ENCODE measurements at places on chromosomes 2 and 18.

DNA sequence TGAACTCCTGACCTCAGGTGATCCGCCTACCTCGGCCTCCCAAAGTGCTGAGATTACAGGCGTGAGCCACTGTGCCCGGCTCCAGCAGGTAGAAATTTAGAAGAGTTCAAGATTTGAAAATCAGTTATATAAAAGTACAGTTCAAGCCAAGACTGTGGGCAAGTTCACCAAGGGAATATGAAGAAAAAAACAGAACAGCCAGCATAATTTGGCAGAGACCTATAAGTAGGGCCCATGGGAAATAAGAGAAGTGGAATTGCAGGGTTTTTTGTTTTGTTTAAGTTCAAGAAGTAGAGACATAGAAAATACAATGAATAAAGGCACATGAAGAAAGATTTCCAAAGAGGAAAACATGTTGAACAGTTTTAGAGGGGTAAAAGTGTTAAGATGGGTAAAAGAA lies 57.9 kb downstream of the BAZ2B start:
- DNase-seq: no peak

DNA sequence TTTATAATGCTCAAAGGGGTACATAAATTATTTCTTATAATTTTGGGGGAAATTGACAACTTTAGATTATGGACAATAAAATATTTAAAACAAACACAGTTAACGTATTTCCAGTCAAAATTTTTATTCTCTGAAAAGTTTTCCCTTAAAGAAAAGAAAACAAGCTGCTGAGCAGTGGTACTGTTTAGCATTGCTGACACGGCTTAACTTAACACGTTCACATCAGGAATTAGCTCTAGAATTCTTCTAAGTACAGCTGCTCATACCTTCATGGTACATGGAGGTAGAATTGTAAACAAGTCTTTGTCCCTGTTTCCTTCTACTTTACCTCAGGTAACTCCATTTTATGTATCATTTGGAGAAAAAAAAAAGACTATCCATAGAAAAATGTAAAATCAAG lies 2.0 kb downstream of the SLC38A11 start:
- peak; percentile 14 for DNase-seq

DNA sequence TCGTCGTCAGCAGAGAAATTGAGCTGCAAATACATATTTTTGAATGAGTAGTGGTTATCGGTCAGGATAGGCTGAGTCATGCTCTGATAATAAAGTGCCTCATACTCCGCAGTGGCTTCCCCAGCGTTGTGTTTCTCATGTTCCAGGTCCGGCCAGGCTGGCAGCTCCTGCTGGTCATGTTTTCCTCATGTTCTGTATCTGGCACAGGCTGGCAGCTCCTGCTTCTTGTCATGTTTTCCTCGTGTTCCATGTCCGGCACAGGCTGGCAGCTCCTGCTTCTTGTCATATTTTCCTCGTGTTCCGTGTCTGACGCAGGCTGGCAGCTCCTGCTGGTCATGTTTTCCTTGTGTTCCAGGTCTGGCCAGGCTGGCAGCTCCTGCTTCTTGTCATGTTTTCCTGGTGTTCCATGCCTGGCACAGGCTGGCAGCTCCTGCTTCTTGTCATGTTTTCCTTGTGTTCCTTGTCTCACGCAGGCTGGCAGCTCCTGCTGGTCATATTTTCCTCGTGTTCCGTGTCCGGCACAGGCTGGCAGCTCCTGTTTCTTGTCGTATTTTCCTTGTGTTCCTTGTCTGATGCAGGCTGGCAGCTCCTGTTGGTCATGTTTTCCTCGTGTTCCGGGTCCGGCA lies 148.9 kb downstream of the ATP9B start:
- DNase-seq: no peak

DNA sequence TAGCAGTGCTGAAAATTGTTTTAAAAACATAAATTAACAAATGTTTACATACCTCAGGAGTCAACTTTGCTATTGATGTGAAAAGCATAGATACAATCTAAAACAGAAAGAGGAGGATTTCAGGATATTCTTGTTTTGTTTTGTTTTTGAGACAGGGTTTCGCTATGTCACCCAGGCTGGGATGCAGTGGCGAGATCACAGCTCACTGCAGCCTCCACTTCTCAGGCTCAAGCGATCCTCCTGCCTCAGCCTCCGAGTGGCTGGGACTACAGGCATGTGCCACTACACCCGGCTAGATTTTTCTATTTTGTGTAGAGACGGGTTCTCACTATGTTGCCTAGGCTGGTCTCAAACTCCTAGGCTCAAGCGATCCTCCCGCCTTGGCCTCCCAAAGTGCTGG lies 60.6 kb downstream of the C2orf74 start:
- no peak for DNase-seq

DNA sequence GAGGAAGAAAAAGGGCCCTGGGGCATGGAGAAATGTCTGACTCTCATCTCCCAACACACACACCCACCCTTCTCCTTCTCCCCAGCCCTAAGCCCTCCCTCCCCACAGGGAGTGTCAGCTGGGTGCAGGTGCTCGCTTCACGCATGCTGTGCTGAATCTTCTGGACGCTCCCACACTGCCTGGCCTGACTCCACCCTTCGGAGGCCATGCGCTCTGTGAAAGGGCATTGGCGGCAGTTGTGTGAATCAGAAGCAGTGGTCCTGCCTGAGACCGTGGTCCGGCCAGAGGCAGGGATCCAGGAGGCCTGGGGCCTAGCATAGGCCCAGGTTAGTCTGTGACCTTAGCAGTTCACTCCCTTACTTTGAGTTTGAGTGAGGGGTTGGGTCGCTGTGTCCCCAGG lies 57.1 kb downstream of the LONRF2 start:
- no peak for DNase-seq

- no peak for DNase-seq
Observed at GRCh38 chr18:67281746-67282145, 234.8 kb downstream of the DSEL start.

DNA sequence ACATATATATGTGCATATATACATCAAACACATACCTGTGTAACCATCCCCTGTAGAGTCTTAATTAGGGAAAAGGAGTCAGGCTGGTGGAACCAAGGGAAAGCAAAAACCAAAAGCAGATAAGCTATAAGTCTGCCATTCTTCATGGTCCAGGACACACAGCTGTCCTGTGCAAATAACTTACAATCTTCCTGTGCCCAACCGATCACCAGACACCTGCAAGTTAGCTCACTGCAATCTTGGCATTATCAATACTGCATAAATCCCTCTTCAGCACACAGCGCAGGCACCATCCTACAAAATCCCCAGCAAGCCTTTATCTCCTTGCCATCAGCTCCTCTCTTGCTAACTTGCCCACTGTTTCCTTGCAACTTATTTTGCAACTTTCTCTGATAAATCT lies 60.8 kb upstream of the DYNAP start:
- DNase-seq: no peak

GRCh38 chr18:25275412-25276001 lies 76.5 kb downstream of the ZNF521 start:
- DNase-seq: no peak

- DNase-seq: no peak
Observed at GRCh38 chr2:26915316-26915715, 55.1 kb upstream of the MAPRE3 start.

- DNase-seq: no peak
Observed at GRCh38 chr2:160989778-160990177, 170.4 kb upstream of the TANK start.

DNA sequence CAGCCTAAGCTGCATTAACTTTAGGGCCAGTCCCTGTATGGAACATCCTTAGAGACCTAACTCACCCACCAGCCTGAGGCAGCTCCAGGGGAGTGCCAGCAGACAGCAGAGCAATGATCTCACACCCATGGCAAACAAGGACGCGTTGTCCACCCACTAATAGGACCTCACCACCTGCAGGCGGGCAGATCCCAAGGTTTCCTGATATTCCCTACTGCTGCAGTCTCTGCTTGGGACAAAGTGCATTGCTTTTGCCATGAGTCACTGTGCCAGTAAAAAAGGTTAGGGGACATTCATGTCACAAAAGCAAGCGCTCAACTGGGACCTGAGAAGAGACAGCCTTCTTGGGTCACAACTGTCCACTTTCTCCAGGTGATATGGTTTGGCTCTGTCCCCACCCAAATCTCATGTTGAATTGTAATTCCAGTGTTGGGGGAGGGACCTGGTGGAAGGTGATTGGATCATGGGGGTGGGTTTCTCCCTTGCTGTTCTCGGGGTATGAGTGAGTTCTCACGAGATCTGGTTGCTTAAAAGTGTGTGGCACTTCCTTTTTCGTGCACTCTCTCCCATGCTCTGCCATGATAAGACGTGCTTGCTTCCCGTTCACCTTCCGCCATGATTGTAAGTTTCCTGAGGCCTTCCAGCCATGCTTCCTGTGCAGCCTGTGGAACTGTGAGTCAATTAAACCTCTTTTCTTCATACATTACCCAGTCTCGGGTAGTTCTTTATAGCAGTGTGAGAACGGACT lies 160.2 kb downstream of the MIB1 start:
- no peak for DNase-seq

- DNase-seq: no peak
Observed at GRCh38 chr2:121686218-121686617, 37.0 kb upstream of the CLASP1 start.

DNA sequence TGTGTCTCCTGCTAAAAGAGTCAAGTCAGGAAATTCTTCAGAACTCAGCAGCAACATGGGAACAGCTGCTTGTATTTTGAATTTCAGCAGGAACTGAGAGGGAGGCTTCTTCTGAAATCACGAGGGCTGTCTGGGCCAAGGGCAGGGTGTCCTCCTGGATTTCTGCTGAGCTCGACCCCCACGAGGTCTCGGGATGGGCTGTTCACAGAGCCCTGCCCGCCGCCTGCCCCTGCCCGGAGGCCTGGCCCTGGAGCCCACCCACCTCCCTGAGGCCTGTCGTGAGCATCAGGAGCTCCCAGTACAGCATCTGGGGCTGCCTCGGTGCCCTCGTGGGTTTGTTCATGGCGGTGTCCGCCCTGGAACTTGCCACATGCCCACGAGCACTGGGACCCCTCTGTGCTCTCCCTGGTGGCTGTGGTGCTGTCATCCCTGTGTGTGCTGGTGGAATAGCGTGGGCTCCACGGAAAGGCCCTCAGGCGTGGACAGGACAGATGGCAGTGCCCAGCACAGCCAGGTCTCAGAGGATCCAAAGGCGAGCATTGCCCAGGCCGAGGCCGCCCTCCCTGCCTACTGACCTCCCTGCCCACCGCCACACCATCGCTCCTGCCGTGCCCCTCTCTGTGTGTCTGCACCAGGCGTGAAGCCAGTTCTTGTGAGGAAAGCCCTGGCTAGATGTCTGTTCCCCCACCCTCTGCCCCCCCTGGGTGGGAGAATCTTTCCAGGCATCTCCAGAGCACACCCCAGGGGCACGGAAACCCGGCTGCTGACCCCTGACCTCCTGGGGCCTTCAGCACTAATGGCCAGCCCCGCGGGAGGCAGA lies 25.9 kb downstream of the RAMP1 start:
- no peak for DNase-seq

DNA sequence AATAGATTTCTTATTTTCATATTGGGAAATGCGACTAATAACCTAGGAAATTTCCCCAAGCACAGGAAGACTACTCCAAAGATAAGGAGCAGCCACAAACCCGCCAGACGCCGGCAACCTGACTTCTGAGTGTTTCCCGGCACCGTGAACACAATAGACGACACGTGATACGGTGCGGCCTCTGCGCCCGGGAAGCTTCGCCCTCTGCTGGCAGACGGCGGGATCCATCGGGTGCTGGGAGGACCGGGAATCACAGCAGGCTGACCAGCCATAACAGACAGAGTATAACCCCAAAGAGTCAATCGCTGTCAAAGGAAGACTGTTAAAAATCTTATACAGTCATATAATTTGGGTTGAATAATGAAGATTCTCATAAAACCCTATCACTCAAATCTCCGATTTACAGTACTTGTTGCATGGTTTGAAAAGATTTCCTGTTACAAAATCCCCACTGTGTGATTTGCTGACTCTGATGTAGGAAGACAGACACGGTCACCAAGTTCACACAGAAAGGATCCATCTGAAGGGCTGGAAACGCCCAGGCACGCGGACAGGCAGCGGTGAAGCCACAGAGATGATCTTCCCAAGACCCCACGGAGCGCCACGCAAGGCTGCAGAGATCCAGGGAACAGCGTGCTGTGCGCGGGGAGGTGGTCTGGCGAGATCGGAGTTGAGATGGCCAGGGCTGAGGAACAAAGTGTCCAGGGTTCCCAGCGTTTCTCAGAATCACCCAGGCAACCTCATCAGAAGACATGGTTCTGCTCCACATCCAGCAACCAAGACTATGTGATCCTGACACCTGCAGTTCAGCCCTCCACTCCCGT lies 73.8 kb downstream of the EIPR1 start:
- peak; percentile 88 for DNase-seq

- no peak for DNase-seq
Observed at GRCh38 chr2:151361674-151362370, 4.4 kb downstream of the TNFAIP6 start.

DNA sequence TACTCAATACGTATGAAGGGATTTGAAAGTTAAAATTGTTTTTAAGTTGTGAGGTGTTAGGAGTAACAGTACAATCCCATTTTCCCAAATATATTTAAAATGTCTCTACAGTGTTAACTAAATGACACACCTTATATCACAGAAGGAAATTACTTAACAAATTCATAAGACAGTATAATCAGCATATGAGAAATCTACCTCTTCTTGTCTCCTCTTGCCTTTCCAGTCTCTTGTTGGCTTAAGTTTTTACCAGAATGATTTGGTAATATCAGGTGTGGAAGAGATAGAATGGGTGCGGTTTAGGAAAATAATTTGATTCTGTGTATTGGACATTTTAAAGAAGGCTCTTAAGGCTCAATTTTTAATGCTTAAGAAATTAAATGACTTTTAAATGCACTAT lies 9.5 kb upstream of the INPP1 start:
- DNase-seq: no peak

- no peak for DNase-seq
Observed at GRCh38 chr2:213234641-213235040, 49.6 kb upstream of the SPAG16 start.

DNA sequence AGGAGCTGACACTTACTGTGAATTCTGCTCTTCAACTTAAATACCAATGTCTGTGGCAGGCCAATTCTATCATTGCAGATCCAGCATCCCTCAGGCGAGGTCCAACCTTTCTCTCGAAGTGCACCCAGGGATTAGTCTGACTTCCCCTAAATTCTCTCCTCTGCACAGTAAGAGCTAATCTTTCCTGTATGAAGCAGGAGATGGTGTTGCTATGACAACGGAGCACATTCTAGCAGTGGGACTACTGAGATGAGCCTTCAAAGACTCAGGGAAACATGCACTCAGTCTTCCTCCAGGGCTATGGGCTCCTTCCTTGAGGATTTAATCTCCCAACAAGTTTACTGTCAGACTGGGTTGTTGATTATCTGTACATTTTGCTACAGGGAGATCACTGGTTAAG lies 176.3 kb downstream of the NOL4 start:
- DNase-seq: no peak

DNA sequence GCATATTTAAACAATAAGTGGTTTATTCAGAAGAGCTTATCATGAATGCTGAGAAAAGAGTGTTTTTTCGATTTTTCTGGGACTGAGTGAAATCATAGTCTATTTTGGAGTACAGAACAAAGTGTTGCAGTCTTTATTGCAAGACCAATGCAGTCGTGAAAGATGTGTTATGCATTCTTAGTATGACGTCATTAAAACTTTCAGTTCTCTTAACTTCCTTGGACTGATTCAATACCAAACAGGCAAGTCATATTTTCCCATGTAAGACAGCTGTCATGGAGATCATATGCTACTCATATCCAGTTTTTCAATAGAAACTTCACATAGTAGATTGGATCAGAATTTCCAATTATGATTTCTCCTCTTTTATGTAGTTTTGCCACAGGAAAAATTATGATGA lies 92.6 kb downstream of the RIT2 start:
- DNase-seq: no peak

All from NCI-H2081 (cell line).